Activated CD4-positive, alpha-beta memory T cell treated with anti-CD3 and anti-CD28 coated beads for 36 hours (primary cell): ENCODE measurements at places on chromosomes 13 and 19.

DNA sequence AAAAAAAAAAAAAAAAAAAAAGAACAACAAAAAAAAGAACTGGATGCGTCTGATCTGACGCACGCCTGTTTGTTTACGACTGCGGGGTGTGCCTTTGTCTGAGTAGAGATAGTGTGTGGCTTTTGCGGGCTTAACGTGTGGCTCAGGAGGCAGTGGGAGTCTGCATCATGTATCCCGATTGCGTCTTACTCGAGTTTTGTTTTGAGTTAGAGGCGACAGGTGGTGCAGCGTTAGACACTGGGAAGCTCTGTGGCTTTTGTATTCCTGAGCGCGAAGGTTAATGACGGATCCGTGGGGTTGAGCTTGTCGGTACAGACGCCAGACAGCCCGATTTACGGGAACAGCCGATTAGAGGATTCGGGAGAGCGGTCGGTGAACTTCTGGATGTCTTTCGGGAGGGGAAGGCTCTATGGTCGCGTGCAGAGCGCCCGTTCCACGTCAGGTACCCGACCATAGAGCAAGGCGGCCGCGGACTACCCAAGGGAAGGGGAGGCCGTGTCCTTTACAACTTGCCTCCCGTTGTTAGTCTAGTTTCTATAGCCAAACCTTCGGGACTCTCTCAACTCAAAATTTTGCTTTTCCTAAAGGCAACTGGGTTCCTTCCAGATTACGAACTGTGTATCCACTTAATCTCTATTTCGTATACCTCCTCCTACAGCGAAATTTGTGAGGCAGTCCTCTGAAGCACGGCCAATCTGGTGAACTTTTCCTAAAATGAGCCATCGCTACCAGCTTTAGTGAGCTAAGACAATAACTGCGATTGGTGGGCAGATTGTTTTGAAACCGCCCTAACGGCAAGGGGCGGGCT, 926 bp upstream of the HNRNPUL1 start:
- DNase-seq, result peak; percentile 96

DNA sequence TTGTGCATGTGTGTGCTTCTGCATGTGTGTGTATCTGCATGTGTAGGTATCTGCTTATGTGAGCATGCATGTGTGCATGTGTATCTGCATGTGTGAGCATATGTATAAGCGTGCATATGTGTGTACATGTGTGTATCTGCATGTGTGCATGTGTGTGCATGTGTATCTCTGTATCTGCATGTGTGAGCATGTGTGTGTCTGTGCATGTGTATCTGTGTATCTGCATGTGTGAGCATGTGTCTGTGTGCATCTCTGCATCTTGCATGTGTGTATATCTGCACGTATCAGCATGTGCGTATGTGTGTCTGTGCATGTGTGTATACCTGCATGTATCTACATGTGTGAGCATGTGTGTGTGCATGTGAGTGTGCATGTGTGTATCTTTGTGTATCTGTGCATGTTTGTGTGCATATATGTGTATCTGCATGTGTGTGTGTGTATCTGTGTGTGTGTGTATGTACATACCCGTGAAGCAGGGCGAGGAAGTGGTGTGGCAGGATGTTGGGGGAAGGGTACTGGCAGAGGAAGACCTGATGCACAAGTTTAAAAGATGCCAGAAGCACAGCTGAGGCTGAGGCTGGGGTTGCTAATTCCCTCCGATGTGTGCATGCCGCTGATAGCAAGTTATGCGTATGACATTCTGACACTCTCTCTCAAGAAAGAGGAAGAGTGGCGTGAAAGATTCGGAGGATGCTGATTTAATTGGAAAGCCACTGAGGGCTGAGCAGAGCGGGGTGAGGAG, 64.2 kb downstream of the TEX29 start:
- DNase-seq, result peak; percentile 15

DNA sequence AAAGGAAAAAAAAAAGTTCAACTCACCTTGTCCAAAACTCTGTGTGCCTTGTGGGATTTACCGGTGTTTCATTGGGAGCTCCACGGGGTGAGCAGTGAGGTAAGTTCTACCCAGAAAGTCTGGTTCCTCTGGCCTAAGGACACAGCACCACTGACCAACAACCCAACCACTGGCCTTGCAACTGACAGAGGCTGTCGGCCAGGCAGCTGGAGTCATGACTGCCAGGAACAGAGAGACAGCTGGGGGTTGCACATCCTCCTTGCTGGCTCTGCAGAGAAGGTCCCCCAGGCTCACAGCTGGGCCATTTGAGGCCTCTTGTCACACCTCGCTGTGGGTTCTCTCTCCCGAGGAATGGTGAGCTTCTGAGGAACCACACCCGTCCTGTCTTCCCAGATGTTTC, 59.5 kb downstream of the ANKRD10 start:
- no peak for DNase-seq

- DNase-seq, result peak; percentile 50
These were observed 3.6 kb downstream of the TPT1 start for GRCh38 chr13:45337395-45337794.

GRCh38 chr19:3586127-3586626, 899 bp downstream of the GIPC3 start:
- DNase-seq, result peak; percentile 41

GRCh38 chr13:107233541-107233940, 665.6 kb upstream of the ARGLU1 start:
- DNase-seq, result no peak

- DNase-seq, result no peak
These were observed 1.4 kb downstream of the KASH5 start for GRCh38 chr19:49389406-49389805.

DNA sequence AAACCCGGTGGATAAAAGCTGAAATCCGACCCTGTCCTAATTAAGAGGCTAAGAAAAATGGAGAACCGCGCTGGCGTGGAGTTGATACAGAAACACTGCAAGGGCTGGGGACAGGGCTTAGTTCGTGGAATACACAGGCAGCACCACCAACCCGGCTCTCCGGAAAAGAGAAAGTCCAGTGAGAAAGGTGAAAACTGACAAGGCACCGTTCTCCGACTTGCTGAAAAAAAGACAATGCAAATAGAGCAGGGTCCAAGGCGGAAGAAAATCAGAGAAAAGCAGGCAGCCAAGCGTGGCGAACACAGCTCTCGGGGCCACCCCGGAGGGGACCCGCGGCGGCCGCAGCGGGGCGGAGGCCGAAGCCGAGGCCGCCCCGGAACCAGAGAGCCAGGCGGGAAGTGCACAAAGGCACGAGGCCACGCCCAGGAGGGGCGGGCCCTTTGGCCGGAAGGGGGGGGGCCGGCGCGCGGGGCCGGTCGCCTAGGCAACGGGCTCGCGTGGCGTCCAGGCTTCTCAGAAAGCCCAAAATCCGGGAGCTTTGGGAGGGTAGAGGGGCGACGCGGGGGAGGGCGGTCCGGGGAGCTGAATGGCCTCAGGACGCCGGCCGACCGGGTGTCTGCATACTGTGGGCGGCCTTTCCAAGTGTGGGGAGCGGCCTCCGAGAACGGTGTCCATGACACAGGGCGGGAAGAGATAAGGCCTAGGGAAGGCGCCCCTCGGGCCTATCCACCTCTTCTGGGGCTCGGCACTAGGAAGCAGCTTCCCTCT, 1.2 kb upstream of the ING1 start:
- peak; percentile 89 for DNase-seq

GRCh38 chr13:103935117-103935516, 868.9 kb upstream of the SLC10A2 start:
- no peak for DNase-seq

GRCh38 chr13:113489171-113489548, 1.4 kb downstream of the DCUN1D2 start:
- no peak for DNase-seq

DNA sequence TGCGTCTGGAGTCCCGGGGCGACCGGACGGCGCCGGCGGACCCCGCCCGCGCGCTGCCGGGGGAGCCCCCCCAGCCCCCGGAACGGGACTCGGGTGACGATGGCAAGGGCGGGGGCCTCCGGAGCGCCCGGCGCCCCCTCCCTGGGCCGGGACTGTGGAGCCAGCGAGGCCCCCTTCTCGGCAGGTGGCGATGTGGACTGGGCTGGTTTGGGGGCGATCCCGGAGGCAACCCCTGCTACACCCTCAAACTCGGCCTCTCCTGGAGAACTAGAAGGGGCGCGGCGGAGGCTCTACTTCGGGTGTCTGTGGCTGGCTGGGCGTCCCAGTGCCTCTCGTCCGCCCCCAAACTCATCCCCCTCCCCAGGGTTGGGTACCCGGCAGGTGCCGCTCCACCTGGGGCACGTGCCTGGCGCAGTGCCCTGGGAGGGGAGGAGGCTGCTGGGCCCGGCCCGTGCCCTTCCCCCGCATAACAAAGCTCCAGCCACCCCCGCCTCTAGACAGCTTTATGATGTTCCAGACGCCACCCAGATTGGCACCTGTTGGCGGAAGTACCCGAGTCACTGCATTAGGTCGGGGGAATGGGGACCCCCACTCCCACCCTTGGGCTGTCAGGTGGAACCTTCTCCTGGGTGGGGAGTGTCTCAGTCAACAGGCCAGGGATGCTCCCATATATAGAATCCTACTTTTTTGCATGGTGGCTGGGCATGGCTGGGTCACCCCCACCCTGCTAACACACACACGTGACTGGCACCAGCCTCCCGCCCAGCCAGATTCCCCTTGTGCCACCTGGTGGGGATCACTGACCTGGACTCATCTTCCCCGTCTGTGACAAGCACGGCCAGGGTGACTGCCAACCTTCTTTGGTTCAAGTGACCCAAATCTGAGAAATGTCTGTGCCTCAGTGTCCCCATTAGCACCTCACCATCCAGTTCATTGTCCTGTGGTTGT, 722 bp downstream of the PKN1 start:
- peak; percentile 57 for DNase-seq

- no peak for DNase-seq
These were observed at the start of gene IRGC for GRCh38 chr19:43715776-43716175. IRGC (plus strand) TSS chr19:43716076; CDS start chr19:43718559, 2,483 bp downstream.

DNA sequence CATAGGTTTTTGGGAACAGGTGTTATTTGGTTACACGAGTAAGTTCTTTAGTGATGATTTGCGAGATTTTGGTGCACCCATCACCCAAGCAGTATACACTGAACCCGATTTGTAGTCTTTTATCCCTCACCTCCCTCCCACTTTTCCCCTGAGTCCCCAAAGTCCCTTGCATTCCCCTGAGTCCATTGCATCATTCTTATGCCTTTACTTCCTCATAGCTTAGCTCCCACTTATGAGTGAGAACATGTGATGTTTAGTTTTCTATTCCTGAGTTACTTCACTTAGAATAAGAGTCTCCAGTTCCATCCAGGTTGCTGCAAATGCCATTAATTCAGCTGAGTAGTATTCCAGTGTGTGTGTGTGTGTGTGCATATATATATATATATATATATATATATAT, 97.2 kb upstream of the EDNRB start:
- no peak for DNase-seq

GRCh38 chr13:43428545-43429296, 358.1 kb downstream of the ENOX1 start:
- DNase-seq, result no peak

DNA sequence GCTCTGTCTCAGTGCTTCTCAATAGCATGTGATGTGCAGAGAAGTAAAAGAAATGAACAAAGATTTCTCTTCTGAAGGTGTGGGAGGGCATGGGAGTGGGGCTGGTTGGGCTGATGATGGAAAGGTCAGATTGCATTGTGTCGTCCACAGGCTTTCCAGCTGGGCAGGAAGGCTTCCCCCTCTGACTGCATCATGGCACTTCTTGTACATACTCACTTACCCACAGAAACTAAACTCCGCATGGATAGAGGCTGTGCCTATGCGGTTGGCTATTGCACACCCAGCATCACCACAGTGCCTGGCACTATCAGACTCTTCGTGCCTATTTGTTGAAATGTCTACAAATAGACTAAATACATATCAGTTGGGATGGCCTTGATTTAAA, 24.4 kb upstream of the TNFSF11 start:
- peak; percentile 18 for DNase-seq

DNA sequence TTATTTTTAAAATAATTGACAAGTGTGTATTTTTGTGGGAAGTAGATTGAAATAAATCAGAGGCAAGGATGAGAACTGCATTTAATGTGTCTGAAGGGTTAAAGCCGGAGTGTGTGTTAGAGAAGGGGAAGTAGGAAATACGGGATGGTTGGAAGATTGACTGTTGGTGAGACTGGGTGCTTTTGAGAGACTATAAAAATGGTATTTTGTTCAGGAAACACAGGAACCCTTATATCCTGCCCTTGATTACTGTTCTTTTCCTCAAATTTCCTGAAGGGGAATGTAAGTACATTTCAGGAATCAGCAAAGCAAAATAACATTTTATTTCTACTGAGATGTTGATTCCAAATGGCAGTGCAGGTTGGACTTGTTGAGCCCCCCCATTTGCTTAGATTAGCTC, 15.1 kb downstream of the IFT88 start:
- no peak for DNase-seq

DNA sequence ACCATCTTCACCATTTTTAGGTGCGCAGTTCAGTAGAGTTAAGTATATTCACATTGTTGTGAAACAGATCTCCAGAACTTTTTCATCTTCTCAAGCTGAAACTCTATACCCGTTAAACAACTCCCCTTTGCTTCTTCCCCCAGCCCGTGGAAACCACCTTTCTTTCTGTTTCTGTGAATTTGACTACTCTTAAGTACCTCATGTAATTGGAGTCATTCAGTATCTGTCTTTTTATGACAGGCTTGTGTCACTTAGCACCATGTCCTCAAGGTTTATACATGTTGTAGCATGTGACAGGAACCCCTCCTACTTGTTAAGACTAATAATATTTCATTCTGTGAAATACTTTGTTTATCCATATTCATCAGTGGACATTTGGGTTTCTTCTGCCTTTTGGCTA, 52.8 kb downstream of the TNFRSF19 start:
- no peak for DNase-seq

DNA sequence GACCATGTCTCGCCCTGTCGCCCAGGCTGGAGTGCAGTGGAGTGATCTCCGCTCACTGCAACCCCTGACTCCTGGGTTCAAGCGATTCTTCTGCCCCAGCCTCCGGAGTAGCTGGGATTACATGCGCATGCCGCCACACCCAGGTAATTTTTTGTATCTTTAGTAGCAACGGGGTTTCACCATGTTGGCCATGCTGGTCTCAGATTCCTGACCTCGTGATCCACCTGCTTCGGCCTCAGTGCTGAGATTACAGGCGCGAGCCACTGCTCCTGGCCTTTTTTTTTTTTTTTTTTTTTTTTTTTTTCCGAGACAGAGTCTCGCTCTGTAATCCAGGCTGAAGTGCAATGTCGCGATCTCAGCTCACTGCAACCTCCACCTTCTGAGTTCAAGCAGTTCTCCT, 4.9 kb upstream of the KEAP1 start:
- no peak for DNase-seq

- DNase-seq, result peak; percentile 40
These were observed 738 bp downstream of the DMWD start for GRCh38 chr19:45791744-45792469.

GRCh38 chr13:85537601-85538000, 261.6 kb downstream of the SLITRK6 start:
- no peak for DNase-seq

DNA sequence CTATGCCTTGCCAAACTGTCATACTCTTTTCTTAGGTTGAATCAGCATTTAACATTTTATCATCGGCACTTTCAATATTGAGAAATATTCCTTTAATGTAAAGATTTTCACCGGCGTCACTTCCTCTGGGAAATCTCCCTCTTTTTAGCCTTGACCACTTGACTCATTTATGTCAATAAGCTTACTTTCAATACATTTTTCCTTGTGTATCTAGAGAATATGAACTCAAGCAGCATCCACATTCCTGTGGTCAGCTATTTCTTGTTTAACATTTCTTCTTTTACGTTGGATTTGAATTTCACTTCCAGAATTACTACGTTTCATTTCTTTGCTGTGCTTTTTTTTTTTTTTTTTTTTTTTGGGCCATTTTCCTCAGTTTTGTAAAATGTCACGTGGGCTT, 271.2 kb upstream of the HTR2A start:
- DNase-seq, result no peak

GRCh38 chr19:45276284-45276687, 25.2 kb downstream of the MARK4 start:
- no peak for DNase-seq

GRCh38 chr13:94662274-94662945, 49.9 kb downstream of the SOX21 start:
- no peak for DNase-seq
